ENCODE measurements at places on chromosomes 16 and 17.

DNA sequence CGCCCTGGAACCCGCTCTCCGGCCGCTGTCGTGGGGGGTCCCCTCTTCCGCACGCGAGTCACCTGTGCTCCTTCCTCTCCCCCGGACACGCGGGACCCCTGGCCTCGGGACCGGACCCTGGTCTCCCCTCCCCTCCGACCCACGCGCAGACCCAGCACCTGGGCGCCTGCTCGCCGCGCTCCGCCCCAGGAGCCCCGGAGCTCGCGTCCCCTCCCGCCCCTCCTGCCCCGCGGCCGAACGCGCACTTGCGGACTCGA lies 762 bp downstream of the RAB40B start:
- no peak for DNase-seq

- no peak for DNase-seq
Measured at GRCh38 chr17:247767-248166, 66.3 kb upstream of the DOC2B start.

DNA sequence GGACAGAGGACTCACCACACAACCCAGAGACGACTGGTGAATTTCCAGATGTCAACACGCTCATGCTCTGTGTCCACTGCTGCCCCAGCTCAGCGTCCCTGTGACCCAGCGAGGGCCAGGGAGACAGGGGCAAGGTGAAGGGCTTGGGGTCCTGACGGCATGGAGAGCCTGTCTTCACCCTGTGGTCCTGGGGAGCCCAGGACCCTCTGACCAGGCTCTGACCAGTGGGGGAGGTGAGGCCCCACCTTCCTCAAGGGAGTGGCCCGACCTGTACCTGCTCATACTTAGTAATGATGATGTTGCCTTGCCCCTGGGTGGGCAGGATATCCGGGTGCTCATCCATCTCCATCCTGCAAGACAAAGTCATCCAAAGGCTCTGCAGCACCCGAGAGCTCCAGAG lies 39.8 kb downstream of the TNFRSF13B start:
- no peak for DNase-seq

- no peak for DNase-seq
Measured at GRCh38 chr16:82150549-82150948, 19.5 kb downstream of the MPHOSPH6 start.

DNA sequence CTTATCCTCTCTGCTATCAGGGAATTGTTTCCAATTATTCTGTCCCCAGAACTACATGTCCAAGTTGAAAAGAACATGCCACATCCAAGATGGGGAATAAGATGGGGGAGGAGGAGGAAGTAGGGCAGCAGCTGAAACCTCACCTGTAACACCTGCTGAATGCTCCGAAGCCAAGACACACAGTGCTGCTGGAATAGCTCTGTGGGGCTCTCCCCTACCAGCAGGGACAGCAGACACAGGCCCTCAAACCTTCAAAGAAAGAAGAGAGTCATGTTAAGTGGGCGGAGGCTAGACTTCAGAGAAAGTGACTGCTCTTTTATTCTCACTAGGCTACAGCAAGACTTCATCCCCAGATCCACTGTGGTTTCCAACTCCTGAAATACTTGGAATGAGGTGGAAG lies 13.2 kb downstream of the PELP1 start:
- no peak for DNase-seq

- no peak for DNase-seq
Measured at GRCh38 chr17:81902023-81902652, at the start of gene NPB. Gene NPB, plus strand, starts transcription at chr17:81902238. Its CDS starts 40 bp downstream, at chr17:81902278.

DNA sequence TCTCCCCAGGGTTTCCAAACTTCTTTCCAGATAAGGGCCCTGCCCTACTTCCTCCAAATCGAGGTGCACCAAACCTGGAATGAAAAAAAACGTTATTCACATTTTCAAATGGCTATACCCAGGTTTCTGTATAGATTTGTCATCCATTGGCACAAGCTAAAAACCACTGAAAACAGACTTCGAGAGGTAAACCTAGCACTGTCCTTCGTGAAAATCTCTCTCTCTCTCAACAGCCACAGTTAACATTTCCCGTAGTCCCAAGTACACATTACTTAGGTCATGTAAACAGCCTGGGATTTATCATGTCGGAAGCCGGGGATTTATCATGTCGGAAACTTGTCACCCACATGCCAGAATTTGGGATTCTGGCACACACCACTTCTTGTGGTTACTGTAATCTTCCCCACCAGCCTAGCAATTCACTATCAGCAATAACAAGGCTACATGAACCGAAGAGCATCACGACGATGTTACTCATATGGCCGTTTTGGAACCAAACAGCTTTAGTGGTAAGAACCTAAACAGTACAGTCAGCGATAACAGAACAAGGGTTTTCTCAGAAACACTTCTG lies 1.2 kb downstream of the DDX5 start:
- no peak for DNase-seq

DNA sequence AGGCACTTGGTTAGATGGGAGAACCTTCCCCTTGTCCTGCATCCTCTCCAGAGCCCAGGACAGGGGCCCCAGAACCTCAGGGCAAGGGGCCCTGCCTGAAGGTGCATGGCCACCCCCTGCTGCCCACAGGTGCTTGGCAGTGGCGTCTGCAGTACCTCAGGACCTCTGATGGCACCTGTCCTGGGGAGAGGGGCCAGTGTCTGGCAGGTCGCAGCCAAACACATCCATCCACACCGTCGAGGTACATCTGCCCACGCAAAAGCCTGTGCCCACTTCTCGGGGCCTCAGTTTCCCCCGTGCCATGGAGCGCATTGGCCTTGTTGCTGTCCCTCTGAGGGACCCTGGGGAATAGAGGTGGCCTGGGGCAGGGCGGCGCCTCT lies 9.3 kb downstream of the MAP2K3 start:
- DNase-seq: no peak

DNA sequence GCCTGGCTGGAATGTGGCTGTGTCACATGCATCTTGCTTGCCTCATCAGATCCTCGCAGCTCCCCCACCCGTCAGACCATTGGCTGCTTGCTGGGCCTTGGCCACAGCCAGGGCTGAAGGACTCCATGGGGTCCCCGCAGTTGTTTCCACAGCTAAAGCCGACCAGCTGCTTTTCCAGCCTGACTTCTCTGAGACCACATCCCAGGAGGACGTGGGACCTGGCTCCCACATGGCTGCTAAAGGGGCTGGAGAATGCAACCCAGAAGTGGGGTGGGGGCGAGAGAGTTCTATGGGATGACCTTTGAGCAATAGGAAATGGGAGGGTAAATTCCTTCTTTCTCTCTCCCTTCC lies 193.8 kb downstream of the RAB11FIP4 start:
- no peak for DNase-seq

DNA sequence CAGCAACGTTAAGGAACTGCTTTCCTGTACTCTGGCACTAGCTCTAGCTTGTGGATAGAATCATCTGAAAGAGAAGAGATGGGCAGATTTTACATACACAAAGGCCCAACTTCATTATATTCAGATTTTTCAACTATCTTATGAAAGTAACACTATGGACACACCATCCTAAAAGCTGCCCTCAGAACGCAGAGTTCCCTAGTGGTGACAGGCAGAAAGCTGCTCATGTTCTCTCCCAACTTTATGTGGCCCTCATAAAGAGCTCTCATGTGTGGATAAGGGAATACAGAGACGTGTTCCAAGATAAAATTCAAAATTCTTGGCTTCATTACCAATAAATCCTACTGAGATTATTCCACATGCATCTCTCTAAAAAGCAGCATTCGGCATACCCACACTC lies 1.5 kb downstream of the CFAP20 start:
- DNase-seq: no peak

GRCh38 chr17:2994441-2994840 lies 69.0 kb downstream of the OR1D5 start:
- DNase-seq: no peak

DNA sequence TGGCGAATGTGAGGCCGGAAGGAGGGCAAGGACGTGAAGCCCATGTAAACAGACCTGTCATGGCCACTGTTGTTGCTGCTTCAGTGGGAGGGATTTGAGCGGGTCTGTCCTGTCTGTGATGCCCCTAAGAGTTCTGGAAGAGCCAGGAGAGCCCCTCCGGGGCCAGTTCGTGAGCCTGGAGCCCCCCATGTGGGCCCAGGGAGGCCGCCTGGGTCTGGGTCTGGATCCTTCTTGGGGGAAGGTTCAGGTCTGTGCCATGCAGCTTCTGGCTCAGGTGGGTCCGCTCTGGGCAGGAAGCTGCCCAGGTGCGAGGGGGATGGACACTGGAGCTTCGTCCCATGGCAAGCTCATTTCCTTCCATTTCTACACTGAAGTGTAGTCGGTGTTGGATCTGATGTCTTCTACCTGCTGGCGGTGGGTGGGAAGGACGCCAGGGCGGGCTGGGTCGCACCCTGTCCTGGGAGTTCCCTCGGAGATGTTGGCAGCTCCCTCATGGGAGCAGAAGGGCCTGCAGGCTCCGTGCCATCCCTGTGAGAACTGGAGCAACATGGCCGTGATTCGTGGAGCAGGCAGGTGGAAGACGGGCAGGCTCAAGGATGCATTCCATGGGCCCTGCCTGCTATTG lies 11.2 kb upstream of the WFIKKN1 start:
- DNase-seq: no peak

DNA sequence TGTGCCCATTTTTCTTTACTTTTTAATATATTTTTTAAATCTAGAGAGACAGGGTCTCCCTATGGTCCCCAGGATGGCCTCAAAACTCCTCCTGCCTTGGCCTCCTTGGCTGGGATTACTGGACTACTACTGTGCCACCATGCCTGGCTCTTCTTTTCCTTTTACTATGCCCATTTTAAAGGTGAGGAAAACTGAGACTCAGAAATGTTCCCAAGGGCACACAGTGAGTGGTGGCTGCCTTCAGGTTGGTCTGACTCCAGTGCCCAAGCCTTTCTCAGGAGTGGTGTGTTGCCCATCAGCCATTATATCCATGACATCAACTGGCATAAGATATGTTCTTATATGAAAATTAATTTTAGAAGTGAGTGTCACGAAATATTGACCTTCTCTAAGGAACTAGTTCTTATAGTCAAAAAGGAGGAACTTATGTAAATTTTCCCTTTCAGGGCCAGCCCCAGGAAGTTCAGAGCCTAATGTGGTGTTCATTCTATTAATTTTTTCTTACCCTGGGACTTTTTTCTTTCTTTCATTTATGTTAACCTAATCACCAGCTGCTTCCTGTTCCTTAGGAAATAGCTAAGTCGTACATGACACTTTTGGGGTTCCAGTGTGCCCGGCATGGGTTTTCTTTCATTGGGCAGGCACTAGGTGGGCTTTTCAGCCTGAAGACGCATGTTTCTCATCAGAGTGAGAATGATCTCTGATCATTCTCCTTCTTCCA lies 17.9 kb upstream of the SPN start:
- DNase-seq: no peak

DNA sequence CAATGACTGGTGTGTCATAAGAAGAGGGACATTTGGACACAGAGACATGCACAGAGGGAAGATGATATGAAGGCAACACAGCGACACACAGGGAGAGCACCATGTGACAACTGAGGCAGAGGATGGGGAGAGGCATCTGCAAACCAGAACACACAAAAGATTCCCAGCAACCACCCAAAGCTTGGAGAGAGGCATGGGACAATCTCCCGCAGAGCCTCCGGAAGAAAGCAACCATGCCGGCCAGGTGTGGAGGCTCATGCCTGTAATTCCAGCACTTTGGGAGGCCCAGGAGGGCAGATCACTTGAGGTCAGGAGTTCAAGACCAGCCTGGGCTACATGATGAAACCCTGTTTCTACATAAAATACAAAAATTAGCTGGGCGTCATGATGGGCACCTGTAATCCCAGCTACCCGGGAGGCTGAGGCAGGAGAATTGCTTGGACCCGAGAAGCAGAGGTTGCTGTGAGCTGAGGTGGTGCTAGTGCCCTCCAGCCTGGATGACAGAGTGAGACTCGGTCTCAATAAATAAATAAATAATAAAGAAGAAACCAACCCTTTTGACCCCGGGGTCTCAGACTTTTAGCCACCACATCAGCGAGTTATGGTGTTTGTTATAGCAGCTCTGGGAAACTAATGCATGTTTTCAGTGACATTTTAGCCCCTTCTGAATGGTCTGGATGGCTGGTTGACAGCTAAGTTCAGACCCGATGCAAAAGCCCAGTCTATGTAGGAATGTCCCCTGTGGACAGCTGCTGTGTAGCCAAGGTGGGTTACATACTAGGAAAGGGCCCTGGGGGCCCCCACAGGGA lies 13.8 kb upstream of the PLCG2 start:
- no peak for DNase-seq

DNA sequence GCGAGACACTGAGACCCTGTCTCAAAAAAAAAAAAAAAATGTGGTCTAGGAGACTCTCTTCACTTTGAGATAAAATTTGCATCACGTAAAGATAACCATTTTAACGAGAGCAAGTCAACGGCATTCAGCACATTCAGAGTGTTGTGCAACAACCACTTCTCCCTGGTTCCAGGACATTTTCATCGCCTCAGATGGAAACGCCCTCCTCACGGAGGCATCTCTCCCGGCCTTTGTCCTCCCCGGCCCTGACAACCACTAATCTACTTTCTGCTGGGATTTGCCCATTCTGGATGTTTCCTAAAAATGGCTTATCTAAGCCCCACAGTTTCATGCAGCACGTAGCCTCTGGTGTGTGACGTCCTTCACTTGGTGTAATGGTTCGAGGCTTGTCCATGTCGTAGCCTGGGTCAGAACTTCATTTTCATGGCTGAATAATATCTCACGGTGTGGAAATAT lies 6.4 kb upstream of the NPRL3 start:
- DNase-seq: no peak

GRCh38 chr17:6205525-6205924 lies 135.3 kb downstream of the WSCD1 start:
- no peak for DNase-seq

DNA sequence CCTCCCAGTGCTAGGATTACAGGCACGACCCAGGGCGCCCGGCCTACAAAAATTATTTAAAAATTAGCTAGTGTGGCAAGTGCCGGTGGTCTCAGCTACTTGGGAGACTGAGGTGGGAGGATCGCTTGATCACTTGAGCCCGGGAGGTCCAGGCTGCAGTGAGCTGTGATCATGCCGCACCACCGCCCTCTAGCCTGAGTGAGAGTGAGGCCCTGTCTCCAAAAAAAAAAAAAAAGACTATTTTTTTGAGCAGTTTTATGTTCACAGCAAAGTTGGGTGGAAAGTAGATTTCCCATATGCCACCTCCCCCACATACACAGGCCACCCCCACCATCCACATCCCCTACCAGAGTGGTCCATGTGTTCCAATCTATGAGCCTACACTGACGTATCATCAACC lies 84.9 kb downstream of the MGAT5B start:
- DNase-seq: no peak

DNA sequence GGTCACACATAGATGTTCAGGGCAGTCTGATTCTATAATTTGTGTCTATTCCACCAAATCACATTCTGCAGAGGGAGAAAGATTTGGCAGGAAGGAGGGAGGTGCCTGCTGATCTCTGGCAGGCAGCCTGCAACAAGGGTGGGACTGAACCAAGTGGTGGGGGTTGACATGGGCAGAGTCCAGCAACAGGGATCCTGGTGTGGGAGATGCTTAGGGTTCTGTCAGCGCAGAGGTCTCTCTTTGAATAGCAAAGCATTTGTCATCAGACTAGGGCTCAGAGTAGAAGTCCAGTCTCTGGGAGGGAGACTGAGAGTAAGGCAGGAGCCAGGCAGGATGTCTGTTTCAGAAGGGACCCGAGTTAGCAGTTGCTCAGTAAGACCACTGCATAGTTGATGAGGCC lies 94.6 kb downstream of the UTP18 start:
- no peak for DNase-seq

Data from stimulated activated CD4-positive, alpha-beta T cell treated with anti-CD3 and anti-CD28 coated beads, Interleukin-12 subunit alpha, Interleukin-12 subunit beta, amount 100 ng/mL, for 48 hours (primary cell).